ENCODE measurements at places on chromosomes 2 and 18.

- no peak for DNase-seq
Measured at GRCh38 chr2:9032536-9033255, 29.2 kb upstream of the MBOAT2 start.

- DNase-seq = no peak
Measured at GRCh38 chr2:61924895-61925663, 19.6 kb downstream of the COMMD1 start.

DNA sequence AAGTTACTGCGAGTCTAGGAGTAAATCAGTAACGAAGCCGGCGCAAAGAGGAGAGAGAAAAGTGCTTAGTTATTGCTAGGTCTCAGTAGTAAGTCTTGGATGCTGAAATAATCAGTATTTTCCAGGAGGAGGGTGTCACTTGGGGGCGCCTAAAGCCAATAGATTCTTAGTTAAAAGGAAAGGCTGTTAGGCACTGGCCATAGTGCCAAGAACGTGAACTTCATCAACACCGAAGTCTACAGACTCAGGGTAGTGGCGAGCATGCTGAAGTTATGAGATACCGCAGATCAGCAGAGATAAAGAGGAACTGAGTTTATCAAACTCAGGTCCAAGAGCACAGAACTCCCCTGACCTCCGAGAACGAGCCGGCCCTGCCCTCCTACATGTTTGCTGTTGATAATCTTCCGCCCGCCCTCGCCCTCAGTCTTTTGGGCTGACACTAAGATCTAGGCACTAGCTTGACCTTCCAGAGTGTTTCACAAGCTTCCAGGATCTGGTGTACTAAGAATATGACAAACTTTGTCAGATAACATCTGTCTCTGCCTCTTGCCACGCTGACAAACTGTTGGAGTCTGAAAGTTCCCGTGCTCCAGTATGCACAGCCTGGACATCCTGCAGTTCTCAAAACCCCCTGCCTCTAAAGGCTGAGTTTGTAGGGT, 49.2 kb downstream of the CYB5A start:
- DNase-seq = no peak

GRCh38 chr18:12329125-12329698, 21.2 kb downstream of the TUBB6 start:
- DNase-seq = no peak

DNA sequence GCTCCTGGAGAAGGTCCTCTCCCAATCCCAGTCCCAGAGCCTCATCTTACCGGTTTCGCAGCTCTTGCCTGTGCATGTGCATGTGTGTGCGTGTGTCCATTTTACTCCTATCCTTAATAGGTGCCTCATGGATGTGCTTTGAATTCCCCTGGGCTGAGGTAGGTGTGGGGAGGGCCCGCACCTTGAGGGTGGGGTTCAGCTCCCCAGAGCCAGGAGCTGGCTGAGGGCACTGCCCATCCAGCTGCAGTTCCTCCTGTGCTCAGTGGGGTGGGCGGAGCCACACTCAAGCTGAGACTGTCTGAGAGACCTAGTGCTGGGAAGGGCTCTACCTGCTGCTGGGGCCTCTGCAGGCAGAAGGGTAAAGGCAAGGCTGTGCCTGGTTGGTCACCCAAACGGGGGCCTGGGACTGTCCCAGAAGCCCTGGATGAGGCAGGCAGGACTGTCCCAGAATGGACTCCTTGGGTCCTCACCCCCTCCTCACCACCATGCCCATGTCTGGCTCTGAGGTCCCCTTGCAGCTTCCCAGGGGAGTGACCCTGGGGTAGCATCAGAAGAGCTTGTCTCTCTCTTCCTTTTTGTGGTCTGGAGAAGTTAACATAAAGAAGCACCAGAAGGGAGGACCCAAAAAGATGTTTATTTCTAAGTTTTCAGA, 8.9 kb downstream of the GDF7 start:
- no peak for DNase-seq

DNA sequence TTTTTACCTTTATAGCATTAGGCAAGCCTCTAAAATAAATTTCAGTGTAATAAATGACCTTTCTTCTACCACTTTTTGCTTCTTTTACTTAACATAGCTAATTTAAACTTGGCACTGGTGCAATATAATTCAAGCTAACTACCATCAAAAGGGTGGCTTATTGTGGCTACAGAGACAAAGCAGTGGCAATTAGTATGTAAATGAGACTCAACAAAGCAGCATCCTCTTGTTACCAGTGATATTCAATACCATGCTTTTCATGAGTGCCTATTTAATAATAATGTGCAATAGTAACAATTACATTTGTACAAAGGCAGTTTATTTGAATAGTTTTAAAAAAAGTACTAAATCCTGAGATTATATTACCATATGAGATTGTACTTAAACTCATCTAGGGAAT, 93.4 kb downstream of the SOS1 start:
- no peak for DNase-seq

DNA sequence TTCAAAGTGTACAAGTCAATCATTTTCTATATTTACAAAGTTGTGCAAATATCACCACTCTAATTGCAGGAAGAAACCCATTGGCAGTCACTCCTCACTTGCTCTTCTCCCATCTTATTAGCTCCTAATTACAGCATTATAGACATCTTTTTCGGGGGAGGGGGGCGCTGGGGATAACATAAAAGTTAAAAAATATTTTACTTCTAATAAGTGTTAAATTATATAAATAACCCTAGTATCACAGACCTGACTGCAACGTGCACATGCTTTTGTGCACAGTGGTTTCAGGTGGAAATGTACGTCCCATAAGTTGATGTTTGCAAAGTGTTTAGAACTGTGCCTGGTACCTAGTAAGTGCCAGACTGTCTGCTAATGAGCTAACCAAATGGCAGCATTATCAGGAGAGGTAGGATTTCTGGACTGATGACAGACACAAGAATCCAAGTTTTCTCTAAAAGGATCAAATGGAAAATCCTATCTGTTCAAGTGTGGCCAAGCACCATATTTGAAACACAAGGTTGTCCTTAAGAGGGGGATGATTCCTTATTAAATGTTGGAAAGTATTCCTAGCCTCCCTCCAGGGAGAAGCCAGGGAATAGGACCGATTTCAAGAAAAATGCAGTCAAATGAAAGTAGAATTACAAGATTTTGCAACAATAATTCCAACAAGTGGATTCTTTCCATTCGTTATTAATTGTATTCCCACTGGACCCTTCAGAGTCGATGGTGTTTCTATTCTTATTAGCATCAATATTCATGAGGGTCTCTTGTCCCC, 70.0 kb downstream of the ACKR3 start:
- no peak for DNase-seq

Measured in AG09309 (cell line).